Activated CD4-positive, CD25-positive, alpha-beta regulatory T cell (primary cell): ENCODE measurements at places on chromosomes 13 and 19.

DNA sequence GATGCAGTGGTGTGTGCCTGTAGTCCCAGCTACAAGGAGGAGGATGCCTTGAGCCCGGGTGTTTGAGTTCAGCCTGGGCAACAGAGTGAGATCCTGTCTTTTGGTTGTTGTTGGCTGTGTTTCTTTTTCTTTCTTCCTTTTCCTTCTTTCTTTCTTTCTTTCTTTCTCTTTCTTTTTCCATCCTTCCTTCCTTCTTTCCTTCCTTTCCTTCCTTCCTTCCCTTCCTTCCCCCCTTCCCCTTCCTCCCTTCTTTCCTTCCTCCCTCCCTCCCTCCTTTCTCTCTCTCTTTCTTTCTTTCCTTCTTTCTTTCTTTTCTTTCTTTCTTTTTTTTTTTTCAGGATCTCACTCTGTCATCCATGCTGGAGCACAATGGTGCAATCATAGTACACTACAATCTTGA lies 46.5 kb upstream of the SIN3B start:
- no peak for DNase-seq

GRCh38 chr13:51557875-51558612 lies 26.2 kb upstream of the WDFY2 start:
- no peak for DNase-seq

- no peak for DNase-seq
These were observed 379.8 kb downstream of the NDFIP2 start for GRCh38 chr13:79860791-79861190.

- no peak for DNase-seq
These were observed 24.9 kb upstream of the AMER2 start for GRCh38 chr13:25196971-25197370.

GRCh38 chr13:44756276-44756810 lies 180.2 kb upstream of the TSC22D1 start:
- no peak for DNase-seq

DNA sequence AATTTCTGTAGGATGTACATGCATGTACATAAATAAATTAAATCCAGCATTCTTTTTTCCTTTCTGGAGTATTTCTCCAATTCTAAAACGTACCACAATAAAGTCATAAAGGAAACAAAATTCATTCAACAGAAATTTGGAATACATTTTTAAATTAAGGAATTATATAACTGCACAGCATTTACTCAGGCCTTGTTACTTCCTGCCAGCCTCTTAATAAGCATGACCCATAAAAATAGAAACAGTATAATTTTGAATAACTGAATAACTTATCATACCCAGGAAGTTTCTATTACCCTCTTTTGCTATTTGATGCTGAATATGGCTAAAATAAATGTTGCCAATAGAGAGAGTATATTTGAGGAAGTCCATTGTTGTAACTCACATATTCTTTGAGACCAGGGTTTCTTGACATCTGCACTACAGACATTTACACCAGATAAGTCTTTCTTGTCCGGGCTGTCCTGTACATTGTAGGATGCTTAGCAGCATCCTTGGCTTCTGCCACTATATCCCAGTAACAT lies 178.2 kb downstream of the KLF12 start:
- DNase-seq = no peak

DNA sequence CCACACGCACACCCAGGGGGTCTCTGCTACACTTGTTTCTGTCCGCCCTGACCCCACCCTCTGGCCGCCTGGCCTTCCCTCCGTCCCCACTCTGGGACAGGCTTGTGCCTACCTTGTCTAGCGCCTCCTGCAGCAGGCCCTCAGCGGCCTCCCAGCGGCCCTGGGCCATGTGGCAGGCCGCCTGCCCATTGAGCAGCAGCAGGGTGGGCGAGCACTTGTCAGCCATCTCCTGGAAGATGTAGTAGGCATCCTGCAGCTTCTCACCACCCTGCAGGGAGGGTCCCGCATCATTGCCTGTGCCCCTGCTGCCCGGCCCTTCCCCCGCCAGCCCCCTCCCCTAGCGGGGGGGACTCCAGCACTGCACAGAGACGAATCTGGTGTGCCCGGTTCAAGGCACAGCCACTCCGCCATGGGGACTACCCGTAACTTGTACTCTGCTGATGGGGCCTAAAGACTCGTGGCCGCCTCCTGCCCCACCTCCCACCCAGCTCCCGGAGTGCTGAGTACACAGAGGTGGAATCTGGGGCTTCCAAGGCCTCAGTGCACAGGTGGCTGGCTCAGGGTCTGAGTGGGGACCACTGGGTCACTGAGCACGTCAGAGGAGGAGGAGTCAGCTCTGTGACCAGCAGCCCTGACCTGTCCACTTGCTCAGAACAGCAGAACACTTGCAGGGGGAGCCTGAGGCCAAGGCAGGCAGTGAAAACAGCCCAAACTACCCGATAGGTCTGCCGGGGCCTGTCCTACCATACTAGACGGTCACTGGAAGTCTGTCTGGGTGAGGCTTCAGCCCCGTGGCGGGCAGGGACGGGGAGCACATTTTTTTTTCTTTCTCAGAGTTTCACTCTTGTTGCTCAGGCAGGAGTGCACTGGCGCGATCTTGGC lies 7.4 kb upstream of the CERS1 start:
- no peak for DNase-seq

GRCh38 chr19:10831987-10832938 lies 3.7 kb downstream of the TMED1 start:
- DNase-seq = no peak

DNA sequence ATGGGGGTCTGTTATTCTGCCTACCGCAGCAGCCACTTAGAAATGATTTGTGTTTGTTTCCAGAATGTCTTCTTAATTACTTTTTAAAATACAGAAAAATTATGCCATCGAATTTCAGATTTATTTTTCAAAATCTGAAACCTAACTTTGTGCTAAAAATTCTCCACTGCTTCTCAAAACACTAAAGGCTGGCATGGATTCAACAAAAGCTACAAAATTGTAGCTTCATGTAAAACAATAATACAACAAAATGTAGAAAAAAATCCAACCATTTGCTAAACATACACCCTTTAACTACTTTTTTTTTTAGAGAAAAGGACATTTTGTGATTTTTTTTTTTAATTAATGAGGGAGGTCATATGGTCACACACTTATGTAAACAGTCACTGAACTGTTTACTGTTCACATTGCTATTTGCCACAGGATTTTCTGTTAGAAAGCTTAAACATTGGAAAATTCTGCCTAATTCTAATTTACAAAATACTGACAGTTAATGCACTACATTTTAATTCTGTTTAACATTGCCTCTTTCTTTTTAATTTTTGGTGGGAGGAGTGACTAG lies 606.6 kb downstream of the DCT start:
- DNase-seq = no peak

GRCh38 chr13:48662226-48662625 lies 8.5 kb downstream of the CYSLTR2 start:
- no peak for DNase-seq

DNA sequence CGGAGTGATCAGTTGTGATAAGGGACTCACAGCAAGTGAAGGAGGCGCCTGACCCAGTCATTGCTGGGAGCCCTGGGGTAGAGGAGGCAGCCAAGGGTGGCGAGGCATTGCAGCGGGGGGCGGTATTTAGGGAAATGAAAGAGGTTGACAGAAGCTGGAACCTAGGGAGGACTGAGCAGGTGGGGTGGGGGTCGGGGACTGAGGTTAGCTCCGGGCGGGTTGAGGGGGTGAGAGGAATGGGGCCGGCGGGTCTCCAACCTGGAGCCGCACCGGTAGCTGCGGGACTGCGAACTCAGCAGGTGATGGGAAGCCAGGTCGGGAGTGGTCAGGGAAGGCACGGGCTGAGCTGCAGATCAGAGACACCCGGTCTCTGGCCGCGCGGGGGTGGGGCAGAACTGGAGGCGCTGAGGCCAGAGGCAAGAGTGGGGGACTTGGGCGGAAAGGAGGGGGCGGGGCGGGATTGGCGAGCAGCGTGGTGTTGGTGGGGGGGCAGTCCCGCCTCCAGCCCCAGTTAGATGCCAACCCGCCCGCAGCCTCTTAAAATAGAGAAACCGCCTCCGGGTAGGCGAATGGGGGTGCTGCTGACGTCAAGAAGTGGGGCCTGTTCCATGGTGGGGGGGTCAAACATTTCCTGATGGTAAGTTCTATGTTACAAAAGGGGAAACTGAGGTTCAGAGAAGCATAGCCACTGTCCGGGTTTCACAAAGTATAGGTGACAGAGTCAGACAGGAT lies 1.5 kb downstream of the MAST3 start:
- peak; percentile 21 for DNase-seq

GRCh38 chr19:18612051-18612771 lies 459 bp upstream of the TMEM59L start:
- DNase-seq = no peak

DNA sequence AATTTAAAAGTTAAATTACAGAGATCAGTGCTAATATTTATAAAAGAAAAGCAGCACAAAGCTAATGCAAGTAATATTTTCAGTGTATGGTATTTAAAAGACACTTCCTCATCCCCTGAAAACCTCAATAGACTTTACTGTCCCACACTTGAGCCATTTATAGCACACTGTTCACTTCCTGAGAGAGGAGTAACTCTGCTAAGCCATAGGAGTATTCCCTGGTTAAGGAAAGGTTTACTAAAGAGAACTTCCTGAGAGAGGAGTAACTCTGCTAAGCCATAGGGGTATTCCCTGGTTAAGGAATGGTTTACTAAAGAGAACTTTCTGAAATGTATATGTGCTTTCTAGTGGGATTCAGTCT lies 159.4 kb downstream of the NHLRC3 start:
- DNase-seq = no peak

GRCh38 chr19:28329429-28329828 lies 883.5 kb downstream of the UQCRFS1 start:
- no peak for DNase-seq

DNA sequence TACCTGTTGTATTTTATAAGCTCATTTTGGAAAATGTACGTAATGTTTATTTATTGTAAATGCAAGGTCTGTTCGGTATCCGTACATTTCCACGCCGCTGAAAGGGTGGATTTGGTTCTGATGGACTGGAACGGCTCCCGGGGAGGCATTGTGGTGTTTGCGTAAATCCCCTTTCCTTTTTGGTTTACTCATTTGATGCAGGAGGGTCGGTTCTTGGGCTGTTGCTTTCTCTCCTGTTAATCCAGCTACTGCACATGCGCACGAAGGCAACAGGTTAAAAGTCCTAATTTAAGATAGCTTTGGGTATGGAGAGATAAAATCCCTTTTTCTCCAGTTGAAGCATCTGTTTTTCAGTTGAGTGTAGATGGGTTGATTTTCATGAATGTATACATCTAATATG lies 224.4 kb downstream of the TM9SF2 start:
- no peak for DNase-seq

- no peak for DNase-seq
These were observed 203.4 kb upstream of the ZNF507 start for GRCh38 chr19:32141840-32142511.

GRCh38 chr13:34108410-34108809 lies 290.5 kb downstream of the RFC3 start:
- DNase-seq = no peak

GRCh38 chr13:38167164-38167822 lies 182.4 kb upstream of the UFM1 start:
- no peak for DNase-seq

GRCh38 chr19:29275266-29275665 lies 62.3 kb upstream of the UQCRFS1 start:
- no peak for DNase-seq

- DNase-seq = no peak
These were observed 7.0 kb upstream of the CEACAM7 start for GRCh38 chr19:41694831-41695635.

GRCh38 chr13:44801990-44802389 lies 187.3 kb downstream of the NUFIP1 start:
- DNase-seq = no peak

DNA sequence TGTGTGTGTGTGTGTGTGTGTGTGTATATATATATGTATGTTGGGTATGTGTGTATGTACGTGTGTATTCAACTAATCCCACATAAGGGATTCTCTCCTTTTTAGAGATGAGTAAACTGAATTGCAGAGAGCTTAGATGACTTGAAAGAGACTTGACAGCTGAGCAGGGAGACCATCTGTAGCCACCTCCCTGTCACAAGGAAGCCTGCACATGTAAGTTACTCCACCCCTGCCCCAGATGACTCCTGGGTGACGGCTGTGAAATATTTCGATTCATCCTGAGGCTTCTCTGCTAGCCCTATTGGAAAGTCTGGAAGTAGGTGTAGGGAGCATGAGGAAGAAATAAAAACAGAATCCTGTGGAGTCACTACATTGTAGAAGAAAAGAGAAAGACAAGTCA lies 480.4 kb downstream of the FOXO1 start:
- DNase-seq = no peak

GRCh38 chr19:48295458-48295857 lies 25.6 kb downstream of the ZNF114 start:
- DNase-seq = no peak

DNA sequence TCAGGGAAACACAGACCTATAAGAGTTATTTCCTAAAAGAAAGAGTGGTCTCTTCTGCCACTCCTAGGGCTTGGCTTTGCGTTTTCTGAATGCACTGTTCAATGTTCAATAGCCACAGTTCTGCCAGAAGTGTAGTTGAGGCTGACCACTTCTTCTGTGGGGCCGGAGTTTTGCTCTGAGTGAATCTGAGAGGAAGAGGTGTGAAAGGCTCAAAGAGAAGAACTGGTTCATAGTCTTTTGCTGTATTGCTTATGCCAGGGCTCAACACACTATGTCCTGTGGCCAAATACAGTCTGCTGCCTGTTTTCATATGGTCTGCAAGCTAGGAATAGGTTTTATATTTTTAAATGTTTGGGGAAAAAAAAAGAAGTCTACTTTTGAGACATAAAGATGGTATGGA lies 128.2 kb downstream of the STOML3 start:
- DNase-seq = no peak

- DNase-seq = no peak
These were observed 1.8 kb downstream of the APOC4 start for GRCh38 chr19:44943801-44944249.

DNA sequence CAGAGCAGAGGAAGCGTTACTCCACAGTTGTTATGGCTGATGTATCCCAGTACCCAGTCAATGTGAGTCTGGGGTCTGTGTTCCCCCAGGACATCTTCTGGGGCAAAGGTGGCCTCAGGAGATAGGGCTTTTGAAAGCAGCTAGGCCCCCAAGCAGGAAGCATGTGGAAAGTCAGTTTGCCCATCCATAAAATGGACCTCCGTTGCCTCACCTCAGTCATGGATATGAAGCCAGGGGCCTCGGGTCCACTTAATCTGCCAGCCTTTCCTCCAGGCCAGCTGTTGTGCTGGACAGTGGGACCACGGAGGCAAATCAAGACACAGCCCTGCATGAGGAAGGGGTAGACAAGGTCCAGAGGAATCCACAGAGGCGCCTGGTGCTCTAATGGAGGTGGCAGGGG lies 3.3 kb downstream of the EPS8L1 start:
- no peak for DNase-seq
